IMR-90 (cell line): ENCODE measurements at places on chromosomes 3 and 15. TPM values are rescaled to one million over a fixed set of nuclear protein-coding genes. Genes with fewer than 3 reads are reported as not detected.
A peak's percentile ranks its signal among the peaks of the same experiment; 100 is the strongest.

DNA sequence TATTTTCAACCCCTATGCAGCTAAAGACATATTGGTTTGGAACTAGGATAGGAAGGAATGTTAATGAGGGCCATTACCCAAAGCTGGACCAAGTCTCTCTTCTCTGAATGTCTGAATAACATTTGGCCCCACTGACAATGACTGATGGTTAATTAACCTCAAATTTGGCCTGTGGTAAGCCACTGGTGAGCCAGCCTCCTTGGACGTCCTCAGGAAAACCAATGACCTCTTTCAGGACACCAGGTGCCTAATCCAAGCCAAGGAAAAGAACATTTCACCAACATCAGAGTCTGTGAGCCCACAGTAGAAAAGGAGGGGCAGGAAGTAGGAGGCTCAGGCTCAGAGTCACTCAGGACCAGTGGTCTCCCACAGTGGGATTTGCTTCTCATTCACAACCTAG, 56.4 kb upstream of the ETV5 start:
- H3K27me3 ChIP-seq, result peaks cover 36% of the 10 kb centered on the region
- DNase-seq, result no peak
- H3K27ac ChIP-seq, result no peak overlapping the region

DNA sequence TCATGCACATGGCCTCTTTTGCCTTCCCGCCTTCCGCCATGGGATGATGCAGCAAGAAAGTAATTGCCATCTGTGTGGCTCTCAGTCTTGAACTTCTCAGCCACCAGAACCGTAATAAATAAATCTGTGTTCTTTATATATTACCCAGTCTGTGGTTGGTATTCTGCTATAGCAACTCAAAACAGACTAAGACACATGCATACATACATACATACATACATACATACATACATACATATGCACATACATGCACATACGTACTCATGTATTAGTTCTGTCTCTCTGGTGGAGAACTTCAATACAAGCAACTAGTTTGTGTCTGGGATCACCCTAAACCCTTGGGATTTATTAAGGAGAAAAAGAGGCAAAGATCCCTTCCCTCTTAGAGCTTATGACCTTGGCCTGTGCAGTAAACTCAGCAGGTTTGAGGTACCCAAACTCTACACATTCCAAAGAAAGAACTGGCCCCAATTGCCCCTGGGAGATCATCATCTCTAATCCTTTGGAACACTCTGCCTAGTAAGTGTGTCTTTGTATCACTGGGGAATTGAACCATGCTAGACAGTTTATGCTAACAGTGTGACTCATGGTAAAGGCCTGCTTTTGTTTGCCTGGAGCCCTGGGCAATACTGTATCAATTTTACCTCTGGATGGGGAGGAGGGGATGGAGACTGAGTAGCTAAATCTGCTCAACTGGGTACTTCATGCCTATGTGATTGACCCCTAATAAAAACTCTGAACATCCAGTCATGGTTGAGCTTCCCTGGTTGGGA, 115.6 kb upstream of the LMCD1 start:
- H3K27me3 ChIP-seq, result no peaks in the 10 kb centered on the region; the same call in 1 of the 2 replicates
- H3K36me3 ChIP-seq, result no peaks in the 10 kb centered on the region
- no peaks in the 10 kb centered on the region; the same call in 1 of the 2 replicates for H3K4me1 ChIP-seq
- H3K4me3 ChIP-seq, result no peak overlapping the region
- H3K27ac ChIP-seq, result no peak overlapping the region

OXTR gene
- total RNA-seq, result 56.1 and 76.9 TPM in 2 replicates

GRCh38 chr3:184696697-184697096, 15.2 kb downstream of the MAGEF1 start:
- H3K27ac ChIP-seq, result no peak overlapping the region
- H3K4me1 ChIP-seq, result peaks cover 9% of the 10 kb centered on the region; the same call in 1 of the 2 replicates
- peaks cover 3% of the 10 kb centered on the region for H3K27me3 ChIP-seq
- no peak for DNase-seq
- no peaks in the 10 kb centered on the region for H3K36me3 ChIP-seq

- H3K4me1 ChIP-seq, result peaks cover 2% of the 10 kb centered on the region; the same call in 1 of the 2 replicates
- peak; percentile 15 for DNase-seq
- no peak overlapping the region for H3K4me3 ChIP-seq
- H3K27me3 ChIP-seq, result no peaks in the 10 kb centered on the region
- H3K36me3 ChIP-seq, result no peaks in the 10 kb centered on the region
- no peak overlapping the region for H3K27ac ChIP-seq
These were observed 9.1 kb upstream of the SEC11A start for GRCh38 chr15:84725001-84725491.
